ENCODE measurements at places on chromosomes 3 and 15.

DNA sequence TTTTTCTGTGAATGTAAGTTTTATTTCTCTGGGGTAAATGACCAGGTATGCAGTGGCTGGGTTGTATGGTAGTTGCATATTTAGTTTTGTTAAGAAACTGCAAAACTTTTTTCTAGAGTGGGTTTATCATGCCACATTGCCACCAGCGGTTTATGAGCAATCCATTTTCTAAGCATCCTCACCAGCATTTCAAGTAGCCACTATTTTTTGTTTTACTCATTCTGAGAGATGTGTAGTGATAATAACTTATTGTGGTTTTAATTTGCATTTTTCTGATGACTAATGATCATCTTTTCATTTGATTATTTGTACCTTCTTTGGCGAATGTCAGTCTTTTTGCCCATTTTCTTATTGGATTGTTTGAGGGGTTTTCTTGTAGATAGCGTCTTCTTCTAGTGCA is 56.2 kb downstream of the SPRED1 start:
- DNase-seq, result no peak

DNA sequence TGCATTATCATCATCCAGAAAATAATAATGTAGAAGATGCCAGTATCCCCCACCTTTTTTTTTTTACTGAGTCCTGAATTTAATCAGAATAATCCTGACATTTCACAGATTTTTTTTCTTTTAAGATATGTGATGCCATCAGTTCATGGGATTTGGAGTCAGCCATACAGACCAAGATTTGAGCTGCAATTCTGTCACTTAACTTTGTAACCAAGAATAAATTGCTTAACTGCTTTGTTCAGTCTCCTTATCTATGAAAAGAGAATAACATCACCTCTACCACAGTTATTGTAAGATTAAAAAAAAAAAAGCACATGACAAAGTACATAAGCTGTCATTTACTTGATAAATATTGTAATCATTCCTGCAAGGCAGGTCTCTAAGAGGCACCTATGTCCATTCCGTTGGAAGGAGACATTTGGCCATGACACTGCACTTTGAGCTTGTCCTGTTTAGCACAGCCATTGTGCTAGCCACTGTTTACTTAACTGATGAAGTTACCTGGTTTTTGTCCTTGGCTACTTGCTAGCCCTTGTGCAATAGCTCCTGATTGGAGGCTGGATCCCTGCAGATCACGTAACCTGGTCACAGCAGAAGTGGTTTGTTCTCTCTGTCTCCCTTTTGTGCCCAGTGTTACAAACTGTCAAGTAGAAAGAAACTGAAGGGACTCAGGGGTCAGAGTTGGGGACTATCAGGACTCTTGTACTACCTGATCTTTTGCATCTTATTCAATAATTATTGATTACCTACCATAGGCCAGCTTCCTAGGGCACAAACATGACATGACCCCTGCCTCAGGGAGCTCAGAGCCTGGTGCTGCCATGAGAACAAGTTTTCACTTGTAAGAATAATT is 306.0 kb downstream of the WDR72 start:
- DNase-seq, result no peak

DNA sequence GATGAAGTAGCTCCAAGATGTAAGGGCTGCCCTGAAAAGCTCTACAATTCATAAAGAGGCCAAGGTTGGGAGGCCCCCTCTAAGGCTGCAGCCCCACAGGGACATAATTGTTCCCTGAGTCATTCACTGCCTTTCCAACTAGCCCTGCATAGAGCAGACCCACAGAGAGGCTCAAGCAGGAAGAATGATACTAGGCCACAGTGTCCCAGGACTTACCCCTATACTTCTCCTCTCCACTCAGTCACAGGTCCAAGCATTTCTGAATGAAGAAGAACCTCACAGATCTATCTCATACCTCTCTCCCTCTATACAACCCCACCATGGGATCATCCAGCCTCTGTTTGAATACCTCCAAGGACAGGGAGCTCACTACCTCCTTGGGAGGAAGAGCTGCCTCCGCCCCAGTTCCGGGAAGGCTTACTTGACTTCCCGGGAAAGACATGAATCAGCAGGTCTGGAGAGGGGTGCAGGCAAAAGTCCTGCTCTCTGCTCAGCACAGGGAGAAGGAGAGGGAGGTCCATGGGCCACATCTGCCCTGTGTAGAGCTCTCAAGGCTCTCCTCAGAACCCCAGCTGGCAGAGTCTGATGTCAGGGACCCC is 6.9 kb upstream of the SKIC8 start:
- no peak for DNase-seq

- no peak for DNase-seq
Observed at GRCh38 chr15:45263854-45264253, 11.8 kb downstream of the SLC28A2 start.

DNA sequence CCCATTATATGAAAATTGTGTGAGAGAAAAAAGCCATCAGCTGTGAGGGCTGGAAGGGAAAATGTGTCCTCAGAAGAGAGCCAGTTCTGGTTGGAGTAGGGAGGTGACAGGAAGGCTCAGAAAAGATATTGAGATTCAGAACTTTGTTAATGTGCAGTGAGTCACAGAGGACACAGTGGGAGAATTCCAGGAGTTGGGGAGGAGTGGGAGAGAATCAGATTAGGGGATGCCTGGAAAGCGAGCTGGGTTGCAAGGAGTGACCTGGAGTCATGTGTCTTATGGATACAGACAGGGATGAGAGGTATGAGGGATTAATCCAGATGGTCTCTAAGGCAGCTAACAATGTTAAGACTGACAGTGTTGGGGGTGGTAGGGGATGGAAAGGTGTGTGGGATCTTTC is 67.5 kb downstream of the CHST2 start:
- no peak for DNase-seq

DNA sequence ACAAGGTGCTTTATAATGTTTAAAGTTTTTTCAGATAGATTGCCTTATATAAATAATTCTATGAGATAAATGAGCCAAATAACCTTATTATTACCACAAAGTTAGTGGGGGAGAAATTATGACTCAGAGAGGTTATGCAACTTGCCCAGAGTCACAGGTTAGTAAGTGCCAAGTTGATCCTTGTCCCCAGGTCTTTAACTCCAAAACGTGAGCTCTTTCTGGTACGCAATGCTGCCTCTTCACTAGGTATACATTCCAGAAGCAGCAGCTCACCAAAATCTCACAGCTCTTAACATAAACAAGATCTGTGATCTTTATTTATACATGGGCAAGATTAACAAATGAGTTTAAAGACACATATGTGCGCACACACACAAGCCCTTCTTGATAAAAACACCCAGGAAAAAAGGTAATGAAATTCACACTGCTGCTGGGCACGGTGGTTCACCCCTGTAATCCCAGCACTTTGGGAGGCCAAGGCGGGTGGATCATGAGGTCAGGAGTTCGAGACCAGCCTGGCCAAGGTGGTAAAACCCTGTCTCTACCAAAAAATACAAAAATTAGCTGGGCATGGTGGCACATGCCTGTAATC is 59.8 kb upstream of the NR2F2 start:
- no peak for DNase-seq

GRCh38 chr3:98440283-98440682 is 22.7 kb upstream of the OR5K1 start:
- no peak for DNase-seq

- no peak for DNase-seq
Observed at GRCh38 chr3:125643172-125643571, 47.9 kb upstream of the OSBPL11 start.

DNA sequence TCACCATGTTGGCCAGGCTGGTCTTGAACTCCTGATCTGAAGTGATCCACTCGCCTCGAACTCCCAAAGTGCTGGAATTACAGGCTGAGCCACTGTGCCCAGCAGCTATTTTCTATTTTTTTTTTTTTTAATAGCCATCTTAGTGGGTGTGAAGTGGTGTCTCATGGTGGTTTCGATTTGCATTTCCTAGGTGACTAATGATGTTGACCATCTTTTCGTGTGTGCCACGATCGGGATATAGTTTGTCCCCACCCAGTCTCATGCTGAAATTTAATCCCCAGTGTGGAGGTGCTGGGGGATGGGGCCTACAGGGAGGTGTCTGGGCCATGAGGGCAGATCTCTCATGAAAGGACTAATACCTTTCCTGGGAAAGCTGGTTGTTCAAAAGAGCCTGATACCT is 41.8 kb upstream of the MUC13 start:
- no peak for DNase-seq

DNA sequence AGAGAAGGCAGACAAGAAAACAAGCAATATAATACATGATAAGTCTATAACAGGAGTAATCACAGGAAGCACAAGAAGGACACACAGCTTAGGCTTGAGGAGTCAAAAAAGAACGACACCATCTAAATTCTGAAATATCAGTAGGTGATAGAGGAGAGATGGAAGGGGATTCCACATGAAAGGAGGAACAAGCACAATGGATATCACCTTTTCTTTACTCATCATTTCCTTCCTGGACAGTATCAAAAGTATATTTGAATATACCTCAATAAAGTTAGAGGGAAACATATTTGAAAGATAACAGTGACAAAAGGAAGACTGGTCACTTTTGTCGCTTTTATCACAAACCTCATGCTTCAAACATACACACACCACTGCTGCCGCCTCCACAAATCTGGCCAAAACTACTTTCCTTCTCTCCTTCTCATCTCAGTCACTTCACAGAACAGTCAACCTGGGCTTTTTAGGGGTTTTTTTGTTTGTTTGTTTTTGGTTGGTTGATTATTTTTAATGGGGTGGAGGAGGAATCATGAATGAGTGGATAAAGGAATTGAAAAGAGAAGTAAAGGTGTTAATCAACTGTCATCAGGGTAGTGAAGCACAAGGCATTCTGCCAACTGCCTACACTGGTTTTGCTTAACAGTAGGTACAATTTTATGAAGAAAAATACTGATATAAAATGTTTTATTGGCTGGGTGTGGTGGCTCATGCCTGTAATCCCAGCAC is 18.5 kb downstream of the DENND4A start:
- no peak for DNase-seq

Measured in CD8-positive, alpha-beta memory T cell (primary cell).